GM19239 (cell line): ENCODE measurements at places on chromosomes 4 and X.
A peak's percentile ranks its signal among the peaks of the same experiment; 100 is the strongest.

DNA sequence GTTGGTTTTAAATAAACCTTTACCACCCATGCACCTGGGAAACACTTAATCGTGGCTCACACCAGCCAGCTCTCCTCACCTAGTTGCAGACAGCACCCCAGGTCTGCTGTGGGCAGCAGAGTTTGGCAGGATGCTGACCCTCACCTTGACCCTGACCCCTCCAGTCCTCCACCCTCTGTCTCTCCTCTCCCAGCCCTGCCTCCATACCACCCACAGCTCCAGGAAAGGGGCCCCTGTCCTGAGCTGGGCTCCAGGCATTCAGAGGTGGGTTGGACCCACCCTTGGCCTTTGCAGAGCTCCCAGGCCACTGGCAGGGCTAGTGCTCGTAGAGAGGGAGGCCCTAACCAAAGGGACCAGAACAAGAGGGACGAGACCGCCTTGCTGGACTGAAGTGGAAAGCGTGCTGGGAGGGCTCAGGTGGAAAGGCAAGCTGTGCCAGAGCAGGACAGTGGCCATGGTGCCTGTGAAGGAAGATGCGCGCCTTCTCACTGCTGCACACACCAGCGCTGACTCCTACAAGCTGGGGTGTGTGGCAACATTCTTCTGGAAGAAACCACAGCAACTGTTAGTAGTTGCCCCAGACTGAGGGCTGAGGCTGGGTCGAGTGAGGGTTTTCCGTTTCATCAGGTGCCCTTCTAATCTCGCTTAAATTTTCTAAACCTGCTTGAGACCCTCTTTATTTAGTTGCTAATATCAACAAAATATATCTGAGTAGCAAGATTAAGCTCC, 10.7 kb upstream of the S100P start:
- DNase-seq = no peak

- no peak for DNase-seq
Observed at GRCh38 chr4:112585977-112586736, 50.6 kb downstream of the ZGRF1 start.

- DNase-seq = no peak
Observed at GRCh38 chrX:137945470-137945869, 379.5 kb downstream of the ZIC3 start.

DNA sequence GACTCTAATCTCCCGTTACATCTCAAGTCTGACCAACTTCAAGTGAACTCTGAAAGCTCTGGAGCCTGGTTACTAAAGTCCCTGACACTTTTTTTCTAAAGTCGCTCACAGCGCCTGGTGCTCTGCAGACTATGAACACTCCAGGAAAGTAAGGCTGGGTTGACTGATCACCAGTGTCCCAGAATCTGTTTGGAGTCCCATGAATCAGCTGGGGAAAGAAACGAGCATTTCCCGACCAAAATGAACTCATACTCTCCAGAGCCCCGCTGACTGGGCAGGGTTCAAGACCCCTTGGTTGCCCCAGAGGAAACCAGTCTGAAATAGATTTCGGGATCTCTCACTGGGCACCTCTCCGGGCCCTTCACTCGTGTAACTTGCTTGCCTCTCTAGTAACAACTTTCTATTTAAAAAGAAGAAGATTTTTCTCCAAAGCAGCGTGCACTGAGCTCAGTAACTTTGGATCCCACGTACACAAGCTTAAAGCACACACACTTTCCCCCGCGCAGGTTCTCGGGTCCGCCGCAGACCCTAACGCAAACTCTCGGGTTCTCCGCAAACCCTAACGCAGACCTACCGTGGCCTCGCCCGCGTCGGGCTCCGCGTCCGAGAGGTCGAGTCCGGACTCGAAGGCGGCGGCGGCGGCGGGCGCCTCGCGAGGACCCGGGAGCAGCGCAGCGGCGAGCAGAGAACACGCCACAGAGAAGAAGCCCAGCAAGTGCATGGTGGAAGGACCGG, 964 bp downstream of the VEGFC start:
- no peak for DNase-seq

- DNase-seq = no peak
Observed at GRCh38 chr4:142960867-142961644, 115.0 kb upstream of the INPP4B start.

DNA sequence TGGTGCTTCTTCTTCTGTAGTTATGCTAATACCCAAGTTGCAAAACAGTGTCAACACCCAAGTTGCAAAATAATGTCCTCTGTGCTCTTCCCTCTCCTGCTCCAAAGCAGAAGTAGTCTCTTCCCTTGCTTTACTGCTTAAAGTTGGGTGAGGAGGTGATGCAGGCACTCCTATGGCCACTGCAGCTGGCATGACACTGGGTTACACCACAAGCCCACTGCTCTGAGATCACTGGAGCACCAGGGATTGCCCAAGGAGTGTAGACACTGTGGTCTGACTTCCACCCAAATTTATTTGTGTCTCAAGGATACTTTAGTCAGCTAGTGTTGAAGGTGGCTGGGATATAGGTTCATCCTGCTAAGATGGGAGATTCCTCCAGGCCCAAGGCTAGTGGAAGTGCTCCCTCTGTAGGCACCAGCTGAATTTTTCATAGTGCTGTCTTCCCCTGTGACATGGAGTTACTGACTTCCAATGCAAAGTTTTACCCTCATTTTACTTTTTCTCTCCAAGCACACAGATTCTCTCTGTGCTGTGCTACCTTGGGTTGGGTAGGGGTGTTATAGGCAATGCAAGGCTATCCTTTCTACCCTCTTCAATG, 196.2 kb upstream of the TENT5D start:
- DNase-seq = no peak

DNA sequence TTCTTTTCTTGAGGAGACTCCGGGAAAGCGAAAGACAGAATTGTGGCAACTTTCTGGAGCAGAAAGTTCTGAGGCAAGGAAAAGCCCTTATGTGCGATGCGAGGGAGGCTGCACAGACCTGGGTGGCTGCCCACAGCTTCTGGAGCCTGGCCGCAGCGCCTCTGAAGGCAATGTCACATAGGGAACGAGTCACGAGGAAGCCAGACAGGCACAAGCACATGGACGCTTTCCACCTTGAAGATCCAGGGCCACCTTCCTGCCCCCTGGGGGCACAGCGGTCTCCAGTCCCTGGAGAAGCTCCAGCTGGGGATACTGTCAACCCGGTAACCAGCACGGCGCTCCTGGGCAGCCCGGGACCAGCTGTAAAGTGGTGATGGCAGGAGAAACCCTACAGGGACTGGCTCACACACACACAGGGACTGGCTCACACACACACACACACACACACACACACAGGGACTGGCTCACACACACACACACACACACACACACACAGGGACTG, 69.8 kb downstream of the MTNR1A start:
- DNase-seq = no peak

- DNase-seq = no peak
Observed at GRCh38 chr4:3520276-3520675, 11.9 kb downstream of the LRPAP1 start.

GRCh38 chr4:133157460-133158160, 8.5 kb downstream of the PCDH10 start:
- no peak for DNase-seq

DNA sequence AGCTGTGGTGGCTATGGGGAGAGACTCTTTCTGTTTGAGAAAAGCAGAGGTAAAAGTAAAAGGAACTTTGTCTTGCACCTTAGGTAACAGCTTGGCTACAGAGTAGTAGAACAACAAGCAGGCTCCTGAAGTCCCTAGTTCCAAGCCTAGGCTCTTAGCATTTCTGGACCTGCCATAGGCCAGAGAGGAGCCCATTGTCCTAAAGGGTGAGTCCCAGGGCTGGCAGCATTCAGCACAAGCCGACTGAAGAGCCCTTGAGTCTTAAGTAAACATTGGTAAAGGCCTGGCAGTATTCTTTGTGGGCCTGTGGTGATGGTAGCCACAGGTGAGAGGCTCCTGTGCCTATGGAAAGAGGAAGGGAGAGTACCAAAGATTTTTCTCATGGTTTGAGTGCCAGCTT, 38.2 kb downstream of the CSN3 start:
- no peak for DNase-seq

GRCh38 chrX:71067712-71068043, 456 bp downstream of the SNX12 start:
- no peak for DNase-seq

DNA sequence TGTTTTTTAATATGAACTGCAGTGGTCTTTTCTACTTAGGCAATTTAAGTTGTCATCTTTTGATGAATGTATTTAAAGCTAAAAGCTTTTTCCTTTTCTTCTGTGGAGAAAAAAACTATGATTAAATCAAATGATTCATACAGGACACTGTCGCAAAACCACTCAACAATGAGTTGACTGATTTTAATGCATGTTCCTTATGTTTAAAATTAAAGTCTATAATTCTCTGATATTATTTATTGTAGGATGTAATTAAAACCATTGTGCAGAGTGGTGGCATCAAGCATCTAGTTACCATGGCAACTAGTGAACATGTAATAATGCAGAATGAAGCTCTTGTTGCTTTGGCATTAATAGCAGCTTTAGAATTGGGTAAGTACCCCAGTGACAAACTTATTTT, 172.5 kb downstream of the RAP1GDS1 start:
- DNase-seq = no peak

GRCh38 chr4:148812101-148812500, 369.9 kb upstream of the NR3C2 start:
- DNase-seq = no peak

DNA sequence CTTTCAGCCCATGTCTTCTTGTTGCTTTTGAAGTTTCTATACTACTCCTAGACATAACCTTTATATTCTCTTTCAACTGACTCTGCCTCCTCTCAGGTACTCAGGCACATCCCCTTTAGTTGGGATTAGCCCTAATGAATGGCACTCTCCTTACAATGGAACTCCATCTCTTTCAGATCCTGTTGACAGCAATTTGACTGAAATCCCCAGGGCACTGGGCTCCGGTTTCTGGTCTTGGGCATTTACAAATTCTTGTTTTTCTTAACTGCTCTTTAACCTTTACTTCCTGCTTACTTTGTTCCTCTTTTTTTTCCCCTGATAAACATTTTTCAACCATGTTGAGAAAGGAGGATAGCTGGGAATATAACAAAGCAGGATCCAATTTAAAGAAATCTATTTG, 68.9 kb downstream of the ENOX2 start:
- no peak for DNase-seq

DNA sequence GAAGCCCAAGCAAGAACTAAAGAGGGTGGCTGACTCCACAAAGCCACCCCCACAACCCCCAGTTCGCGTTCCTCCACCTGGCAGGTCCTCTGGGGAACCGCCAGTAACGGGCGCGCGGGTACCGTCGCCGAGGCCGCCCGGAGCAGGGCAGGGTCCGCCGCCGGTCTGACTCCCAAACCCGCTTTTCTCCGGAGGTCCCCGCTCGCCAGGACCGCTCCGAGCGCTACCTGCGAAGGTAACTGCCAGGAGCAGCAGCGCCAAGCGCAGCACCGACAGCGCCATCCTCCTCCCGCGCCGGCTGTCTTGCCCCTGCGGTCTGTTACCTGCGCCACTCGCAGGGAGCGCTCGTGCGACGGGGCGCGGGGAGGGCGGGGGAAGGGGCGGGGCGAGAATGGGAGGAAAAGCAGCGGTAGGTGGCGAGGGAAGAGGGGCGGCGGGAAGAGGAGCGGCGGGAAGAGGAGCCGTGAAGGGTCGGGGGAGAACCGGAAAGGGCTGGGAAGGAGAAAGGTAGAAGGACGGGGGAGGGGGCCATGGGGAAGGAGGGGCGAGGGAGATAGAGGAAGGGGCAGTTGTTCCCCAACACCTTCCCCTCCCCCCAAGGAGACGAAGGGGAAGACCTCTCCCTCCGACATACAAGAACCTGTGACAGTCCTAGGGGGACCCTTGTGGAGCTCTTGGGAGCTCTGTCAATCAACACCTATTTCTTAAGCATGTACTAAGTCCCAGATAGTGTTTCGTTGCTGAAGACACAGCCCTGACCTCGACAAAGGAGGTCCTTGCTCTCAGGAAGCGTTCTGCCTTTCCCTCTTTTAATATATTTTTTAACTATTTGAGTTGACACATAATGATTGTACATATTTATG, at the start of gene SPINK2:
Gene SPINK2 (minus strand): TSS at position 321 of the 863 bp plus-strand sequence. CDS start 39 bp downstream, at position 282.
- DNase-seq = peak; percentile 56

- no peak for DNase-seq
Observed at GRCh38 chr4:8314691-8315255, 45.2 kb downstream of the HTRA3 start.

- no peak for DNase-seq
Observed at GRCh38 chr4:126242679-126243390, 928.1 kb downstream of the FAT4 start.

DNA sequence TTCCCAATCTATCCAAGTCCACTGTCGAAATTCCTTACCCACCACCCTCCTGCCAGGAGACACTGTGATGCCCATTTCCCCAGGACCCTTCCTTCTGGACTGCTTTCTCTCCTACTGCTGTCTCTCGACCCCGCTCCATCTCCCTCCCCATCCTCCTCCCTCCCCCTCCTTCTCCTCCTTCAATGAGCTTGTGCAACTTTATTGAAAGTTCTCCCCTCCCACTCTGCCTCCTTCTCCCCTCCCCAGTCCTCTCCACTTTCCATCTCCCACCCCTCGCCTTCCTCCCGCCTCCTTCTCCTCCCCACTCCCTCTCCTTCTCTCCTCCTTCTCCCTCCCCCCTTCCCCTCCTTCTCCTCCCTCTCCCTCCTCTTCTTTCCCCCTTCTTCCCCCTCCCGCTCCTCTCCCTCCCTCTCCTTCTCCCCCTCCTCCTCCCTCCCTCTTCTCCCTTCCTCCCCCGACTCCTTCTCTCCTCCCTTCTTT, 116.6 kb upstream of the FAT1 start:
- no peak for DNase-seq

GRCh38 chrX:105552395-105552794, 269.9 kb upstream of the NRK start:
- no peak for DNase-seq

- no peak for DNase-seq
Observed at GRCh38 chr4:100100985-100101384, 89.3 kb downstream of the DDIT4L start.

DNA sequence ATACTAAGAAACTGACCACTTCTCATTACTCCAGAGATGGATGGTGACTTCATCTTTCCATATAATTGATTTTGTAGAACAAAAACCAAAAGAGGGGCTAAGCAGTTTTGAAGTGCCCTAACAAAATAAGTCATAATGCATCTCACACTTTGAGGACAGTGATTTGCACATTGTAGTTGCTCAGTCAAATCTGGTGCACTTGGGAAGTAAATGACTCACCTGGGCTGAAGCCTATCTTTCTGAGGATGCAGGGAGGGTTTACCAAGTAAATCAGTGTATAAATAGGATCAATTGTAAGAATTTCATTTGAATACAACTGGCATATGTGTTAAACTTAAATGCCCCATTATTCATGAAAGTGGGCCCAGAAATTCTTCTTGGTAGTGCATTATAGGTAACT, 134.2 kb downstream of the DCLK2 start:
- no peak for DNase-seq
